Stimulated activated naive CD8-positive, alpha-beta T cell treated with anti-CD3 and anti-CD28 coated beads, Interleukin-15, Interleukin-2, amounts not matched to agents 100 U/mL and 50 U/mL, for 24 hours (primary cell): ENCODE measurements at places on chromosomes 2 and 18.

DNA sequence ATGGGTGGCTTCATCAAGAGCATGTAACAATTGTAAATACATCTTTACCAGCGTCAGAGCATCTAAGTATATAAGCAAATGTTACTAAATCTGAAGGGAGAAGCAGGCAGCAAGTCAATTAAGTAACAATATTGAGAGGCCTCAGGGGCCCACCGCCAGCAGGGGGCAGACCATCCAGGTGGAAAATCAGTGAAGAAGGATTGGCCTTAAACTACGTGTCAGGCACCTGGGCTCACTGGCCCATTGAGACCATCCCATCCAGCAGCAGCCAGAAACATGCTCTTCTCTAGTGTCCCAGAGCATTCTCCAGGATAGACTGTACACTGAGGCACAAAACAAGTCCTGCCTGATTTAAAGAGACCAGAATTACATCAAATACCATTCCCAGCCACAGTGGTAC is 96.2 kb upstream of the SNTG2 start:
- DNase-seq: peak; percentile 70

- DNase-seq: no peak
Measured at GRCh38 chr2:161131074-161131680, 29.1 kb upstream of the TANK start.

DNA sequence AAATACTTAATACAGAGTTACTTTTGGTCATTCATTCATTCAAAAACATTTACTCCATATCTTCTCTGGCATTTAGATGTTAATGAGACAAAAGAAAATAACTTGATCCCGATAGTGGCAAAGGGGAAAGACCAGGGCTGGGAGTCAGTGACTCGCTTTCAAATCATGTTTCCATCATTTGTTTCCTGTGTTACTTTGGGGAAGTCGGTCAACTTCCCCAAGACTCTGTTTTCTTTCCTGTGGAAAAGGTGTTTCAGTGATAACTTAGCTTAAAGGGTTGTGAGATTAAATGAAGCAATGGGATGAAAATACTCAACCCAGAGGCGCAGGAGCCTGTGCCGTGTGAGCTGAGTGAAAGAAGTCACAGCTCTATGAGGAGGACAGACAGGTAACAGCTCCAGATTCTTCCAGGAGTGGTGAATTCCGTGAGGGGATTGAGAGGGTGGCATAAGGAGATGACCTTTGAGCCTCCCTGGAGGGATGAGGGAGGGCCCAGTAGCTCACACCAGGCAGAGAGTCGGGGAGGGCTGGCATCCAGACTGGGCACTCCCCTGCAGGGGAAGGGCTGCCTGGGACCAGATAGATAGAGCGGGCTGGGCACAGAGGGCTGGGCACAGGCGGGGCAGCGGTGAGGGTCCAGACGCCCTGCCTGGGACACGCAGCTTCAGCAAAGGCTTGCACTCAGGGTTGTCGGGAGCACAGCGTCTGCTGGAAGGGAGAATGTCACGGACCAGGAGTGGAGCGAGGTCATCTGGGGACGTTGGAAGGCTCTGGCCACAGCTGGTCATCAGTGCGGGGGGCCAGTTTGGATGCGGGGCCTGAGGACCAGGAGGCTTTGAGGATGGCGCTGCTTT is 70.1 kb downstream of the TSHZ1 start:
- DNase-seq: no peak

- DNase-seq: peak; percentile 72
Measured at GRCh38 chr2:37635504-37636380, 35.7 kb downstream of the CDC42EP3 start.

DNA sequence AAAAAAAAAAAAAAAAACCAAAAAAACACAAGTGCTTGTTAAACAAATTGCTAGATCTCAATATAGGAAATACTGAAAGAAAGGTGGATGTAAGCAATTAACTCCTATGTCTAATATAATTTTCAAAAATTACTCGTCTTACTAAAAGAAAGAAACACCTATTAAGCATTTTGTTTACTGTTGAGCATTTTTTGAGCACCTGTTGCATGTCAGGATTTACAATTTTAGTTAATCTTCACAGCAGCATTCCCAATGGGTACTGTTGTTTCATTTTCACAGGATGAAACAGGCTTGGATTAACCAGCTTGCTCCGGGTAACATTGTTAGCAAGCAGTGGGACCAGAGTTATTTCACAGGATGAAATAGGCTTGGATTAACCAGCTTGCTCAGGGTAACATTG is 4.8 kb downstream of the ZNF638 start:
- DNase-seq: no peak

DNA sequence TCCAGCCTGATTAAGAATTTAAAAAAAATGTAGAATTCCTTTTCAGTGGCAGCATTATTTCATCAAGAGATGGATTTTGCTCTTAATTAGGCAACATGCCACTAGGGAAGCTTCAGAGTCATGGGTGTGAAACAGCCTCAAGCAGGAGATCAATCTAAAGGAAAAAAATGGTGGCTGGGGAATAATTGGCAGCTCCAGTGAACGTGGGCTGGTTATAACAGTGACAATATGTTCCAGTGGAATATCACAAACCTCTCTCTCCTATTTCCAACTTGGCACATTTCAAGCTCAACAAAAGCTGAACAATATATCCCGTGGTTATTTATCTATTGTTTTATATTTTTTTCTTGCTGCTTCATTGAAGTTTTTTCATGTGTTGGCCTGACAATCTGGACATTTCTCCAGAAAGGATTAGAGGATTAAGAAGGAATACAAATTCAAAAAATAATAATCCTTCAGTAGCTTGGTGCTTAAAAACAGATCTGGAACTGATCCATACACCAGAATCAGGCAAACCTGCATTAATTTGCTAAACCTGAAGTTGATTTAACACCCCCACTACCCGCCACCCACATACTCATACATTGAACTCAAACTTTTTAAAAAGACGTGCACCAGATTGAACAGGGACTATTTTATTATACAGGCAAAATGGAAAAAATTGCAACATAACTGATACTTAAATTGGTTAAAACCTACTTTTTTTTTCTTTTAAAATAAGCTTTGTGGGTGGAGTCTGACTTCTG is 255.9 kb upstream of the SPRED2 start:
- DNase-seq: no peak

DNA sequence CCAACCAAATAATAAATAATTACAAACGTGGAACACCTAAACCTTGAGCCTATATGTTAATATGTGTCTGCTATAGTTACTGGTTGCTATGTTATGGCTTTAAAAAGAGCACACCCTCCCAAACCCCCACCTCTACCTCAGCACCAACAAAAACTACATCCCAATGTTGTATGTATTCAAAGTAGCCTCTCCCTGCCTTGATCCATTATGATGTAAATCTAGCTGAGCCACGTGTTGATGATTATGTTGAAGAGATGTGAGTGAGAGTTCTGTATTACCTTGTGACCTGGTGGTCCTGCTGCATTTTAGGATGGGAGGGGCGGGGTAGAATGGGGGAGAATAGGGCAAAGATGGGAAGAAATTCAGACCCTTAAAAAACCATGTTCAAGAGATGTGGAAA is 4.8 kb downstream of the MFSD6 start:
- no peak for DNase-seq

DNA sequence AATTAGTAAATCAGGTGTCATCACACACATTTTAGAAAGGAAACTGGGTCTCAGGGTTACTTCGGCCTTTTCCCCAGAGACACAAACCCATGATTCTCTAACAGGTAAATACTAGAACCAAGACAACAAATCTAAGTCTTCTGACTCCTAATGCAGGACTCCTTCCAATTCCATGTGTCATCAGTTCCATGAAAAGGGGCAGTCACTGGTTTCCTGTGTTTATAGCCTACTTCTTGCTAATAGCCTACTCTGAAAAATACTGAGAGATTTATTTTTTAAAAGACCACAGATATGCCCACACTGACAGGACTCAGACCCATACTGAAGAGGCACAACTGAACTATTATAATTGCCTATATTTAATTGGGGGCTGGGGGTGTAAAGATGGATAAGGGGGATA is 33.0 kb downstream of the RAB1A start:
- no peak for DNase-seq

DNA sequence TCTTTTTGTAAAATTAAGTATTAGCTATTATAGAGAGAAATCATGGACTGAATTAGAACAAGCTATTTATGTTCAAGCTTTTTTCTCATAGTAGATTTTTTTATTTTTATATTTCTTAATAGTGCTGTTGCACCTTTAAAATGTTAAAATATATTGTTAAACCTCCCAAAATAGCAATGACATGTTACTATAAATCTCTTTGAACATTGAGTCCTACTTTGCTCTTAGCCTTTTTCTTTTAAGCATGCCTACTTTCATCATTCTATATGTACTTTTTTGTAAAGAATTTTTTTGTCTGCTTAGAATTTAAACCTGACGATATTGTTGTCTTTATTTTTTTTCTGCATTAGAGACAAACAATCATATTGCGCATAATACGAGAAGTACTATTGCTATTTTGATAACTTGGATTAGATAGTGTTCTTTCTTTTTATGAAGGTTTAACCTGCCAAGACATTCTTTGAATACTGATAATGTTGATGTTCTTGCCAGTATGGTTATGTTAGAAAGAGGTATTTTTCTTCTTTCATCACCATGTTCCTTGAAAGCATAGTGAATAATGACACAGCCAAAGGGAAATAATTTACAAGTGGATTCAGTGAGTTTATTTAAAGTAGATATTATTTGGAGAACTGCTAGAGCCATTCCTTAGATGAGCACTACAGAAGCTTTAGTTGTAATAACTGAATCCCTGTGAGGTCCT is 40.6 kb downstream of the PMS1 start:
- DNase-seq: no peak

DNA sequence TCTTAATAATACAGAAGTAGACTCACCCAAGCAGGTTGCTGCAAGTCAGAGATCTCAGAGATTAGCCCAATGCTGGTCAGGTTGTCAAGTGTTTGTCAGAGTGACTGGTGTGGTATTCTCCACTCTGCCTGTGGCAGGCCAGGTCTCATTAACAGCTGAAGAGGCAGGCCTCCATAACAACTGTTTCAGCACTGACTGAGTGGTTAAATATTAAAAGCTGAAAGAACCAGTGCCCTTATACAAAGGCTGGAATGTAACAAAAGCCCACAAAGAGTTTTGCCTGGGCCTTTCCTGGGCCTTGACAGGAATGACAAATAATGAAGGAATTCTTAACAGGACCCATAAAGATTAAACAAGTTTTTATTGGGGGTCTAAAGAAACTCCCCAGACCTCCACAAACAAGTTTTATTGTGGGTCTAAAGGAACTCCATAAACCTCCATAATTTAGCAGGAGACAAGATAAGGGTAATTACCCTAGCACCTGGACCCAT is 26.8 kb downstream of the SULT1C2 start:
- no peak for DNase-seq

DNA sequence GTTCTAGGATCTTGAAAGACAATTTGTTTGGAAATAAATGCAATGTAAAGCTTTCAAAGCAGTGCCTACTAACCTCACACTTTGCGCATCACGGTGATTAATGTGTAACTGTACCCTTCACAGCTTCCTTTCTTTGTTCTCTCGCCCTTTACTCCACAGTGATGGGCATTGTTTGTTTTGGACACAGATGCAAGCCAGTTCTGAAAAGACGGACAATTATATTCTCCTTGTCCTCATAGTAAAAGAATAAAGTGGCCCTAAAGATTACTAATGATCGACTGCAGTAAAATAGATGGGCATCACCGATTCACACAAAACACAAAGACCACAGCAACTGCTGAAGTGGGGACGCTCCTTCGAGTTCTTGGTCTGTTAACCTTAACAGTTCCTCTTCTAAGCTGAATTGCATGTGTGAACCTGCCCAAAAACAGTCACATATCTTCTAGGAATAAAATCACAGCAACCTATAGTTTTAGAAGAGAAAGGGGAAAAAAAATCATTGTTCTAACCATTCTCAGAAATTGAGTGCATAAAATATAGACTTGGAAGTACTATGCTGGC is 7.7 kb downstream of the L3MBTL4 start:
- no peak for DNase-seq

DNA sequence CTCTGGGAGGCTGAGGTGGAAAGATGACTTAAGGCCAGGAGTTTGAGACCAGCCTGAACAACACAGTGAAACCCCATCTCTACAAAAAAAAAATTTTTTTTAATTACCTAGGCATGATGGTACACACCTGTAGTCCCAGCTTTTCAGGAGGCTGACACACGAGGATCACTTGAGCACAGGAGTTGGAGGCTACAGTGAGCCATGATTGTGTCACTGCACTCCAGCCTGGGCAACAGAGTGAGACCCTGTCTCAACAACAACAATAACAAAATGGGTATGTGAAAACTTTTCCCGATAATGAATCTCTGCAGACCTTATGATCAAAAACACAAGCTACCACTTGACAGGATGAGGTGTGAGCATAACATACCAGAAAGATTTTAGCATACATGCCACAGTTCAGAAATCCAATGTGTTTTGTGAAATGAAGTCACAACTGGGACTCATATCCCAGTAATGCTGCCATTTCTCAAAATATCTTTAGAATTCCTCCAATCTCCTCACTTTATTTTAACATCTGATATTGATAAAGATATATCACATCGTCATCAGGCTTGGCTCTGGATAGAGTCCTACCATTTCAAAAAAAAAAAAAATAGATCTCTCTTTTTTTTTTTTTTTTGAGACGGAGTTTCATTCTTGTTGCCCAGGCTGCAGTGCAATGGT is 74.0 kb upstream of the PELI1 start:
- DNase-seq: no peak

- DNase-seq: no peak
Measured at GRCh38 chr2:192026059-192026824, 168.5 kb downstream of the TMEFF2 start.

DNA sequence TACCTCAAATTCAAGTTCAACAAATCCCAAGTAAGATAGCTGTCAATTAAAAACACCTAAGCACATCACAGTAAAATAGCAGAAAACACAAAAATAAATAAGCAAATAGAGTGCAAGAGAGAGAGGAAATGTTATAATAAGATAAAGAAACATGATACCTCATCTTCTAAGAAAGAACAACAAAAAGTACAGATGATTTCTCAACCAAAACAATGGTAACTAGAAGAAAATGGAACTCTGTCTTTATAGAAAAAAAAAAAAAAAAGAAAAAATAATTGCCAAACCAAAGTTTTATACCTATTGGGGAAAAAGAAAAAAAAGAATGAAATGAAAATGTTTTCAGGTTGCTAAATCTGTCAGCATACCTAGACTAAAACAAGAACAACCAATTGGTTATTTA is 1253.5 kb upstream of the CDH2 start:
- no peak for DNase-seq

DNA sequence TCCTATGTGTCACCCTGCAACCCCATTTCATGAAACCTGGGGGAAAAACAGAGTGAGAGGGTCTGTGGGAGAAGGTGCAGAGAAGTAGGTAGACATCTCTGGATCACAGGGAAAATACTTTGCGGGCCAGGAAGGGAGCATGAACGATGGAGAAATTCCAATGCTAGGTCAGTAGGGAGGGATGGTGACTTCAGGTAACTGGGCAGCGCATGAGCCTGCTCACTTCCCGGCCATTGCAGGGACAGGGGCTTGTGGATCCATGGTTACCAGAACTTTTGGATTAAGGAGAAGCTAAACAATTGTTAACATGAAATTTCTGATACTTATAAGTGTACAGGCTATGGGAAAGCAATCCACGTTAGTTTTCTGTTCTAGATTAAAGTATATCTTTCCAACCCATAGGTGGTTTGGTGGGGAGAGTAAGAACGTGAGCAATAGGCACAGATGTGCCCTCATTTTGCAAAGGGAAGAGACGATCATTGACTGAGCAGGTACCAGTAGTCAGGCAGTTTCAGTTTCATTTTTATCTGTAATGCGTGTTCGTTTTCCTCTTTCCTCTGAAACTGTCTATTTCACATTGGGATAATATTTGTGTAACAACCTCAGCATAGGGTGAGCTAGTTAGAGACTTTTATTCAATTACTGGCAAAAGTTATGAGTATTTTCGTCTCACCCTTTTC is 65.0 kb downstream of the NYAP2 start:
- DNase-seq: no peak

GRCh38 chr18:8810157-8810556 is 104.8 kb downstream of the MTCL1 start:
- DNase-seq: no peak
